ENCODE measurements at places on chromosomes 11 and 22.

GRCh38 chr22:44488354-44488753 lies 9.7 kb downstream of the RTL6 start:
- DNase-seq, result no peak

DNA sequence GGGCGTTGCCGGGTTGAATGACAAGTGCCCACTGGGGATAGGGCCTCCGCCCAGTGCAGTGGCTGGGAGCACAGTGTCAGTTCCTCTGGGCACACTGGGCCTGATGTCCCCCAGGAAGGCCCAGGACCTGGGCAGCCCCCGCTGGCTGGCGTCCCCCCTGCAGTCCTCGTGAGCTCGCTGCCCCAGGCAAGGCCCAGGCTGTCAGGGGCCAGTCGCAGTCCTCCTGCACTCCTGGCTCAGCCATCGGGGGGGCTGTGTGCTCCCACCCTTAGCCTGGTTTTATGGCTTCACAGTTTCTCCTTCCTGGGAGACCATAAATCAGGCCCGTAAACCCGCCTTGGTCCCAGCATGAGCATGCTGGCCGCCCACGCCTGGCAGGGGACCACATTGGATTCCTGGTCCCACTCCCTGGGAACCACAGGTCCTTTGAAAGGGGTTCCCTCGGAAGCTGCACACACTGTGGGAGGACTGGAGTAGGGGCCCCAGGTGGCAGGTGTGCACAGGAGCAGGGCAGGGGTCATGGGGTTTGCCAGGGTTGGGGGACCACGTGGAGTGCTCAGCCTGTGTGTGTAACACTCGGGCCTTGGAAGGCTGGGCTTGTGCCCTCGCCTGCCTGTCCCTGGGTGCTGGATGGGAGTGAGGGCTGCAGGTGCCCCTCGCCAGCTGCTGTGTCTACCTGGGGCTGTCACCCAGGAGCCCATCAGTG lies 113.6 kb downstream of the KCNQ1OT1 start:
- peak; percentile 5 for DNase-seq

GRCh38 chr22:38083931-38084631 lies at the start of gene SLC16A8:
Gene SLC16A8, minus strand, starts transcription at chr22:38084184. Its CDS starts 1,311 bp downstream, at chr22:38082873.
- no peak for DNase-seq

DNA sequence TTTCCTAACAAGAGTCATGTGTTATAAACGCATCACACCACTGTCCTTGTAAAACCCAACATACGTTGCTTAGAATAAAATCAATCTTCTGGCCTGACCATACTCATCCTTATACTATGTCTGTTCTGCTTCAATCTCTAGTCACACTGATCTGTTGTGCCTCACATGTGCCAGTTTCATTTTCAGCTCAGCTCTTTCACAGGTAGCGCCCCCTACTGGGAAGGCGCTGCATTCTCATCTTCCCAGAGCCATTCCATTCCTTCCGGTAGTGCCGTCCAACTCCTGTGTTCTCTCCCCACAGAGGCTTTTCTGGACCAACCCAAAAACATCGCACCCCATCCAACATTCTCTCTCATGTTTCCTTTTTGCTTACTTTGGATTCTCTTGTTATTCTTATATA lies 22.2 kb downstream of the CASP5 start:
- no peak for DNase-seq

- DNase-seq, result no peak
Observed at GRCh38 chr11:2529636-2530035, 84.8 kb downstream of the KCNQ1 start.

GRCh38 chr22:46794491-46794890 lies 32.0 kb downstream of the TBC1D22A start:
- DNase-seq, result no peak

DNA sequence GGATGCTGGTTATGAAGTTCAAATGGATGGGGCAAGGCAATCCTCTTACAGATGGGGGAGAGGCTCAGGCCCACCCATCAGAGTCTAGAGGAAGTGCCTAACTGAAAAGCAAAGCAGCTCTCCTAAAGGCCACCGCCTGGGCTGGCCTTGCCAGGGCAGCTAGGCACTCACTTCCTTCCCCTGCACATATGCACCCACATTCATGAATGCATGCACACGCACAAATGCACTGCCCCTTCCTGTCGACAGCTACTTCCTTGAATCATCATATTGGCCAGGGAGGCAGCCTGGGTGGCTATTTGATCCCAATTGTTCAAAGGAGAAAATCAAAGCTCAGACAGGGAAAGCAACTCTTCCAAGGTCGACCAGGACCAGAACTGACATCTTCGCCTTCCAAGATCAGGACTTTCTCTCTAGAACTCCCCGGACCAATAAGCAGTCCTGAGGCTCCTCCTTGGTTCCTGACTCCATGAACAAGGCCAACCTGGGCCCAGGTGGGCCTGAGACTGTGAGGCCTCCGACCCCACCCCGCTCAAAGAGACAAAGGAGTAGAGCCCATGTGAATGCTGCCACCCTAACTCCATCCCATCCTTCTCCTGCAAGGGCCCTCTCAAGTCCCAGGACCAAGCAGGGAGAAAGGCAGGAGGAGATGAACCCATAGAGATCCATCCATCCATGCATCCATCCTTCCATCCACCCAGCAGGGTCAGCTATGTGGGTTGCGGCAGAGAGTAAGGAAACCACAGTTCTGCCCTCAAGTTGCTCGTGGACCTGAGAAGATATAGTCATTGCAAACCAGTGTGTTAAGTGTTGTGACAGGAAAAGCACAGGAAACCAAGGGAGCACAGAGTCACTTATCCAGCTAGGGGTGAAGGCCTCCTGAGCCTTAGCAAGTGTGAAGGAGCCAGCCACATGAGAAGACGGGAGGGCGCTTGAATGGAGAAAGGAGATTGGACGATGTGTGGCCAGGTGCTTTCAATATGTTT lies 35.4 kb upstream of the LMO1 start:
- no peak for DNase-seq

GRCh38 chr22:32802237-32802765 lies 796 bp downstream of the TIMP3 start:
- DNase-seq, result no peak

- DNase-seq, result no peak
Observed at GRCh38 chr11:110072930-110073329, 20.3 kb upstream of the ZC3H12C start.

DNA sequence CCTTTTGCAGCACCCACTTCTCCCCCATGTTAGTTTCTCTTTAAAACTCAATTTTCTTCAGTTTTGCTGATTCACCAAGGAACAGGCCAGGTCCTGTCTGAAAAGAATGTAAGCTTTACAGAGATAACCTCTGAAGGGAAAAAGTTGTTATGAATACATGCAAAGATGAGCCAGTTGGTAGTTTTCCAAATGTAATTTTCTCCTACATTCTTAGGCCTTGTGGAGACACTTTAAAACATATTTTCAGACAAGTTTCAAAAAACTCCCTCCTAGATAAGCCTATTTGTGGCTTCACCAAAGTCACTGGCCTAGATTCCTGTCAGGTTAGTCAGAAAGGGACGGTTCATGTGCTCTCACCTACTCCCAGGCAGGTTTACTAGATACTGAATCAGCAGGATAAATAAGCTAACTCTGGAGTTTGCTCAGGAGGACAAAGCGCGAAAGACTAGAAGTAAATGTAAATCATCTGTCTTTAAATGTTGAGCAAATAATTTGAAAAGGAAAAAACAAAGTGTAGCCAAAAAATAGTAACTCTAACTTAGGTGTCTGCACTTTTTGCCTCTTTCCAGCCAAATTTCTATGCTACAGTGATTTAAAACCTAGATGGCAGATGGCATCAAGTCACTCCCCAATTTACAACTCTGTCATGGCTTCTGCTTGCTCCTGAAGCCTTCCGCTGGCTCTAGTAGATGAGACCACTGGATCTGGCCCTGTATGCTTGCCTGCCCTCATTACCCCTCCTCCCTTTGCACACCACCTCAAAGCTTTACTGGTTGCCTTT lies 4.9 kb upstream of the ATP6V1E1 start:
- DNase-seq, result peak; percentile 85

- DNase-seq, result no peak
Observed at GRCh38 chr22:37007651-37008050, 11.6 kb downstream of the TST start.

GRCh38 chr11:14054116-14055107 lies 91.9 kb downstream of the SPON1 start:
- peak; percentile 7 for DNase-seq

DNA sequence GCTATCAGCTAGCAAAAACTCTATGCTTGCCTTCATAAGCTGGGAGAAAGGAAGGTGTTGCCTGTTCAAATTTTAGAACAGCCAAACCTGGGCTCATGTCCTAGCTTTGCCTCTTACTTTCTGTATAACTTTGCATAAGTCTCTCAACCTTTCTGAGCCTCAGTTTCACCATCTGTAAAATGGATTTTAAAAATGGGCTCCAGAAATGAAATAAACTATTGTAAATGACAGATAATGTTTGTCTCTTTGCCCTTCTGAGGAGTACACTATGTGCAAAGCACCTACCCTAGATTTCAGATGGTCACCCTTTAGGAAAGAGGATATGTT lies 68.7 kb downstream of the FAM168A start:
- no peak for DNase-seq

DNA sequence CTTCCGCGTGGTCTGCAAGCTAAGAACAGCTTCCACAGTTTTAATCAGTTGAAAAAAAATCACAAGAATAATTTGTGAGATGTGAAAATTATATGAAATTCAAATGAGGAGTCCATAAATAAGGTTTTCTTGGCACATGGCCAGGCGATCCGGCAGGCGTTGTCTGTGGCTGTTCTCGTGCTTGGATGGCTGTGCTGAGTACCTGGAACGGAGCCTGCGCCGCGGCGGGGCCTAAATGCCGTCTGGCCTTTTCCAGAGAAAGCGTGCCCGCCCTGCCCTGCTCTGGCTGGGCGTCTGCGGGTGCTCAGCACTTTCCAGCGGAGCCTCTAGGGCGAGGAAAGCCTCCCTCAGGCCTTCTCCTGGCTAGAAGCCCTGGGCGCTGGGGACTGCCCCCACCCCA lies 41.8 kb downstream of the OSBPL5 start:
- DNase-seq, result peak; percentile 18

DNA sequence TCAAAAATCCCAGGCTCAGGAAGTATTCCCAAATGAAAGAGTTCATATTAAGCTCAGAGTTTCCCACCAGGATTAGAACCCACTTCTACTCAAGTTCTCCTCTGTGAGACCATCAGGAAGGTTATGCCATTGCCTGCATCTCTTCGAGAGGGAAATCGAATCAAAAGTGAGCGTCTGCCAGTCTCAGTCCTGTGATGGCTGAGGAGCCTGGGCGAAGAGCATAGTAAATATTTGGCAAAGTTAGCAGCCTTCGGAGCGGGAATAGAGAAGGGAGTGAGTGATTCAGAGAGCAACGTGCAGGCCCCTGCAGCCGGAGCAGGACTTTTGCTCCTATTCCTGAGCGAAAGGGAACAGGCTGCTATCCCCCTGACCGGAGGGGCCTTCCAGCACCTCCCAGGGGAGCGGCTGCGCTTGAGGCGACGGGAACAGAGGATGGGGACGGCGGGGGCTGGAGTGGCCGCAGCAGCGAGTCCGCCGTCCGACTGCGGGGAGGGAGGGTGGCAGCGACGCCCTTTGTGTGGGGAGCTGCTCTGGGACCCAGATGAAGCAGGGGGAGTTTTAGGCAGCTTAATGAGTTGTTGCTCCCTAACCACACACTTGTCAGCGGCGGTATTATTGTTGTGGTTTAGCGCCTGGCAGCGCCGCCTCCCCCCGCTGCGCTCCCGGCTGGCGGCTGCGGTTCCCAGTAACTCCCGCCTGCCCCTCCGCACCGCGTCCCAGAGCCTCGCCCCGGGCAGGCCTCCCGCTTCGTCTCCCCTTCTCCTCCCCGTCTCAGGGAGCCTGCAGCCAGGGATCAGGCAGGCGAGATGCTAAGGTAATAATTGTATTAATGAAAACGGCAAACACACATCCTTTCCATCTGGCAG lies 21.7 kb upstream of the NRGN start:
- no peak for DNase-seq

DNA sequence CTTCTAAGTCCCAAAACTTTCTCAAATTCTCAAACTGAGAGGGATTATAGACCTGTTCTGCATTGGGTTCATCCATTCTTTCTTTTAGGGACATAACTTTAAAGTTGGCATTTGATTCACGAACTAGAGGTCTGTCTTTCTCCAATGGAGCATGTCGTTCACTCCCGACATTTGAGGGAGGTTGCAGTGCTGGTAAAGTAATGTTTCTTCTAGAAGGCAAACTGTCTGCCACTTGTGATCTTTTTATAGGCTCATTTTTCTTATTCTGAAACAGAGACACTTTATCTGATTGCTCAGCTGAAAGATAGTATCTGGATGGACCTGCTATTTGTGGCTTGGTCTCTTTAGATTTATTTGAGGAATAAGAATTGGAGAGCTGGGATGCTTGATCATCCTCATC lies 40.4 kb upstream of the CCDC89 start:
- DNase-seq, result no peak

DNA sequence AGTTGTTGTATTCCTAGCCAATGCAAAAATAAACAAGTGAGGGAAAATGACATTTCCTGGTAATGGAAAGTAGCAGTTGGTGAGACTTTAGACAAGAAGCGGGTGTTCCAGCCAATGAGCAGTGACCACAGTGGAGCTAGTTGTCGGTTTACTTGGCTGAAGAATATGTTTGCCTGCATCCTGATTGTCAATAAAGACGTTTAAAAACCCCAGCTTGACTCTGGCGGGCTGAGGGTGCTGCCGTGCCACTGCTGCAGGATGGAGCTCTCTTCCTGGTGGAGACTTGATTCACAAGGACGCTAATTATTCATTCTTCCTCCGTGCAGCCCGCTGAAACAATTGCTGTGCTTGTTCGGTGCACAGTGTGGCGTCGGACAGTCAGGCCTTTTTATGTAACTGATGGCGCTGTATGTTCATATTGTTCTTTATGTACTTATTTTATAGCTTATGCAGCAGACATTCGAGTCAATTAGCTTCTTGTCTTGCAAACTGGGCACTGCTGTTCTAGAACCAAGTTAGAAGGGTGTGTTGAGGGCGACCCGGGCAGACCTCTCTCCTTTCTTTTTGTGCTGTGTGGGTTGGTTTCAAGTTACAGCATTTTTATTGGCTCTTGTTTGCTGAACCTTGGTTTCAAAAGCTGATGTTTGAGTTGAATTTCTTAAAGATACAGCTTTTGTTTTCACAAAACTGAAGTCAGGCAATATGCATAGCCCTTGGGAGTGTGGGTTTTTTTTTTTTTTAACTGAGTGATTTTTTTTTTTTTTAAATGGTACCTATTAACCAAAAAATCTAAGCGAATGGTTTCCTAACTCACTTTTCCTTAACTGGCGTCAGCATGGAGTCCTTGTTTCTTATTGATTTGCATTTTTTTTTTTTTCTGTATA lies 153.9 kb downstream of the TEAD1 start:
- peak; percentile 87 for DNase-seq

DNA sequence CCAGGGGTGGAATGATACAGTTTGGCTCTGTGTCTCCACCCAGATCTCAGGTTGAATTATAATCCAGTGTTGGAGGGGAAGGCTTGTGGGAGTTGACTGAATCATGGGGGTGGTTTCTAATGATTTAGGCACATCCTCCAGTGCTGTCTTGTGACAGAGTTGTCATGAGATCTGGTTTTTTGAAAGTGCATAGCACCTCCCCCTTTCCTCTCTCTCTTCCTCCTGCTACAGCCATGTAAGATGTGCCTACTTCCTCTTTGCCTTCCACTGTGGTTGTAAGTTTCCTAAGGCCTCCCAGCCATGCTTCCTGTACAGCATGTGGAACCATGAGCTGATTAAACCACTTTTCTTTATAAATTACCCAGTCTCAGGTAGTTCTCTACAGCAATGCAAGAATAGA lies 45.1 kb downstream of the THAP12 start:
- DNase-seq, result no peak

GRCh38 chr11:86931548-86932258 lies 23.5 kb downstream of the FZD4 start:
- no peak for DNase-seq

GRCh38 chr11:13137844-13138301 lies 128.8 kb downstream of the RASSF10 start:
- no peak for DNase-seq

- peak; percentile 74 for DNase-seq
Observed at GRCh38 chr22:38481162-38481870, 13.4 kb downstream of the KDELR3 start.

GRCh38 chr11:2211113-2211971 lies 39.7 kb upstream of the TH start:
- DNase-seq, result no peak
